NCI-H2081 treated with DMSO at 0.1 percent for 48 hours (cell line): ENCODE measurements at places on chromosomes 1 and 21.

- no peak for DNase-seq
Observed at GRCh38 chr1:184035719-184036516, 1.6 kb downstream of the COLGALT2 start.

DNA sequence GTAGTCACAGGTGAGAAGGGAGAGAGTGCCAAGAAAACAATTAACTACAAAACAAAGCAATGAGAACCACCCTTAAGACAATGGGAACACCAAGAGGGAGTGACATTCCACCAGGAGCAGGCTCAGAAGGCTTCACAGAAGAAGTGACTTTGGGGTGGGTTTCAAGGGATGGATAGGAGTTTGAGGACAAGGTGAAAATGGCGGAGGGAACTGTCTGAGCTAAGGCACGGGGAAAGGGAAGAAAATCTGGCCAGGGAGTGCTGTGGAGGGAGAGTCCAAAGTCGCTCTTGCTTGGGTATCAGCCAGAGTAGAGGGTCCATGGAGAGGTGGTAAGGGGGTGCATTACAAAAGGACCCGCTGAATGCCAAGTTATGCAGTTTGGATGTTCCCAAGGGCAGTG lies 87.3 kb downstream of the CAMK2N1 start:
- DNase-seq, result no peak

DNA sequence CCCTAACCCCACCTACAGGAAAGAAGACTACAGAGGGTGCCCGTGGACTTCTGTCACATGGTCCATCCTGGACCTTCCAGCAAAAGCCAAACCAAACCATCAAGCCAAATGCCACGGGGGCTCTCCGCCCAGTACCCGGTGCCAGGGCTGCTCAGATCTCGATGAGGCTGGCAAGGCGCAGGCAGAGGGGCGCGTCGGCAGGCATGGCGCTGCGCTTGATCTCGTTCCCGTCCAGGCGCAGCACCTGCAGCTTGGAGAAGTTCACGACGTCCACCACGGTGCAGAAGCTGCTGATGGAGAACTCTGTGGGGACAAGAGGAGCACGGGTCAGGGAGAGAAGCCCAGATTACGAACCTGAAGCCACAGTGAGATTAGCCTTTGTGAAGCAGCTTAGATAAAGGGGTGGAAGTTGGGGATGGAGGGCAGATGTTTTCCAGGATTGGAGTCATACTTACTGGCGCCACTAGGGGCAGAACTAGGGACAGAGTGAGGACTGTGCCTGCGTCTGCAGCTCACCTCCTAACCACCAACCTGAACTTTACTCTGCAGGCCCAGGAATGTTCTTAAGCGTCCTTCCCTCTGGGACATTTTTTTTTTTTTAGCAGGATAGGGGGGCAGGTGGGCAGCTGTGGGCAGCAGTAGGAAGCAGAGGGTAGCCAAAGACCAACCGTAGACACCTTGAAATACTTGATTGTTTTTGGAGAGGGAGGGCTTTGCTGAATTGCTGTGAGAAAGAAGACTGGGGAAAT lies 8.6 kb downstream of the FMOD start:
- DNase-seq, result no peak

- no peak for DNase-seq
Observed at GRCh38 chr1:66262208-66262963, 271.6 kb upstream of the SGIP1 start.

DNA sequence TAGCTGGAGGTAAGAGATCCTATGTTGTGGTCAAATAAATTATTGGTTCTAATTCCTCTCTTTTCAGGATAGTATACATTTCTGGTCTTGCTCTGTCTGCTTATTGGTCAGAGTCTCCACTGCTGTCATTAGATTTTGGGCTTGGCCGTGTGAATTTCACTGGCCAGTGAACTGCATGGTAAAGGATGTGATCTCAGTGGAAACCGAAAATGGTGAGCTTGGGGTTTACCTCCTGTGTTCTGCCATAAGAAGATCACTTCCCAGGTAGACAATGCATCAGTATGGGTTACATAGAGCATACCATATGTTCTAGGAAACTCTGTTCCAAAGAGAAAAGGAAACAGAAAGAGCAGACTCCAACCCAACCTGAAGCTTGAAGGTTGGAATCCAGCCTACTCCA lies 1123.3 kb upstream of the B3GALT2 start:
- no peak for DNase-seq

GRCh38 chr1:10225573-10225972 lies 15.2 kb downstream of the KIF1B start:
- DNase-seq, result no peak

- DNase-seq, result no peak
Observed at GRCh38 chr1:53694718-53695091, 44.3 kb downstream of the GLIS1 start.

GRCh38 chr1:176976225-176976624 lies 188.3 kb downstream of the ASTN1 start:
- DNase-seq, result no peak

DNA sequence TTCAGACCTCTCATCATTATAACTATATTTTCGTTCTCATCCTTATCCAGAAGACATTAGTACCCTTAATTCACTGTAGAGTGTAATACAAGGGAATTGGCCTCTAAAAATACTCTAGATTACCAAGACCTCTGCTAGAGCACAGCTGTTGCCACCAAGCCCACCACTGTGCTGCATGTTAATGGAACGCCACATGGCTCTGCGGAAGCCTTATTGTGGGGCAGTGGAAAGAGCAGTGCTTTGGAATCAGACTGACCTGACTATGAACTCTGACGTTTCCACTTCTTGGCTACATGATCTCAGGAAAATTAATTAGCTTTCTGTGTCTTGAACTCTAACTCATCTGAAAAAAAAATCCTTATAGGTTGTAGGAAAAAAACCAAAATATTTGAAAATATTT lies 222.1 kb downstream of the LMX1A start:
- DNase-seq, result no peak

DNA sequence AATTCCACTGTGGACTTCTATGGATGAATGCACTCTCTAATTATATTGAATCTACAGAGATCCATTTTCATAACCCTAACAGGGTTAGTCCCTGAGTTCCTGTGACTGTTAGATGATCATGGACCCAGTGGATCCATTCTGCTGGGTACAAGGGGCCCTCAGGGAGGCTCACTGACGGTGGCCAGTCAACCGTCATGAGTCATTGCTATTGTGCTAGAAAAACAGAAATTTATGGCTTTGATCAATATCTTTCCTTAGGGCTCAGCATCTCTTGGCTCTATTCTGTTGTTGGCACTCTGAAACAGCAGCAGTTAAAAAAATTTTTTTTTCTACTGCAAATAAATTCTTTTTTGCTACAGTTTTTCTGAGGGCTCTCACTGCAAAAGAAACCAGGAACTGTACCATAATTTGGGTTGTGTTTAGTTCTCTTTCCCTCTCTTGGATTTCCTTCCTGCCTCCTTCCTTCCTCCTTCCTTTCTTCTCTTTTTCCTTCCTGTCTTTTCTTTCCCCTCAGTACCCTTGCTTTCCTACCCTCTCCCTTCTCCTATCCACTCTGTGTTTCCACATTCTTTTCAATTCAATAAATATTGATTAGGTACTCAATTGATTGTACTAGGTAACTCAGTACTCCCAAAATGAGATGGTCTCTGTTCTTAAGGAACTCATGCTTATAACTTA lies 49.5 kb downstream of the UTP25 start:
- DNase-seq, result no peak

DNA sequence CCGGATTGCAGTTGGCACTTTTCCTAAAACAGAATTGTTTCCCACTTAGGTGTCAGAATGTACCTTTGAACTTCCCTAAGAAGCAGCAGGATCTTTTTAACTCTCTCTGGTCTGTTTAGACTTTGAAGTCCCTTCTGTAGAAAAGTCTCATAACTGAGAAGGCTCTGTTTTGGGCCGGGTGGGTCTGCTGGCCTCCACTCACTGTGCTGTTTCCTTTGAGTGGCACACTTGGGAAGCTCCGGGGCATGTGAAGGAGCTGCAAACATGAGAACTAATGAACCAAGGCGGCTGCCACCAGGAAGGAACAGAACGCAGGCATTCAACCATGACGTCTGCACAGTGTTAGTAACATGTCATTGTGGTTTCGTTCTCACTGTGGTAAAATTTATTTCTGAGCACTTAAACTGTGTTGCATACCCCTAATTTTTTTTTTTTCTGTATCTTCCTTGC lies 19.5 kb upstream of the NCMAP start:
- DNase-seq, result no peak

DNA sequence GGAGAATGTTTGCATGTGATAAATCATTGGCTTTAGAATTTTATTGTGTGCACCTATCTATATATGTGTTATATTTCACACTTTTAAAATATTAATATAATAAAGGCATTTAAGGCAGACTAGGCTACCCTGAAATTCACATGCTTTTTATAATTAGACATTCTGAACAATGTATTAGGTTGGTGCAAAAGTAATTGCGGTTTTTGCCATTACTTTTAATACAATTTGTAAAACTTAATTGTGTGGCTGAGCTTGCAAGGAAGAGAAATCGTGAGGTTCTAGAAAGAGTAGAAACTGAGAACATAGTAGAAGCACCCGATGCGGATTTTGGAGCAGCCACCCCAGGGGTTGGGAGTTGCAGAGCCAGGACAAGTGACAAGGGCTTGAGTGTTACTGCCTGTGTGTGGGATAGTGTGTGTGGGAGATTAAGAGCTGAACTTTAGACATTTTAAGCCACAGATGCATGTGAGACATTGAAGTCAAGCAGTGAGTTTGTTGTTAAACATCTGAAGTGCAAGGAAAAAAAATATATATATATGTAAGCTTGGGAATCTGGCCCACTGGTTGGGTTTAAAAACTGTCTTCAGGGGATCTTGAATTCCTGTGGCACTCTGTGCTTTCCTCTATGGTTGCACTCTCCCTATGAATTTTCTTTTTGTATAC lies 244.5 kb downstream of the TM2D1 start:
- DNase-seq, result no peak

DNA sequence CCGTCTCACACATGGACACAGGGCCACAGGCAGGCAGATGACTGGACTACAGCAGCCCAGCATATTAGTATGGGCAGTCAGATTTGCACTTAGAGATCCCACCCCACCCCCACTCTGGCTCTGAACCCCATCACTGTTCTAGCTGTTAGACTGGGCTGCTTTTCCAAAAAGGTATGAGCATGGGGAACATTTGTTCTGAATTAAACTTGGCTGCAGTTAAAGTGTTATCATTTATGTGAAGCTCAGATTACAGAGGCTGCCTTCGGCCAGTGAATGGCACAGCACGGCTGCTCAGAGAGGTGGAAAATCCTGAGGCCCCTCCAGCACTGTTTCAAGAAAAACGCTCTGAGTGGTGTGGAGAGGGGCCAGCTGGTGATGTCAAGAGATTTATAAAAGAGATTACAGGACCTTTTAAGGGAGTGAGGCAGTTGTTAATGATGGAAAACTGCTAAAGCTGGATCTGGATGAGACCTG lies 6.9 kb upstream of the NOS1AP start:
- DNase-seq, result no peak

DNA sequence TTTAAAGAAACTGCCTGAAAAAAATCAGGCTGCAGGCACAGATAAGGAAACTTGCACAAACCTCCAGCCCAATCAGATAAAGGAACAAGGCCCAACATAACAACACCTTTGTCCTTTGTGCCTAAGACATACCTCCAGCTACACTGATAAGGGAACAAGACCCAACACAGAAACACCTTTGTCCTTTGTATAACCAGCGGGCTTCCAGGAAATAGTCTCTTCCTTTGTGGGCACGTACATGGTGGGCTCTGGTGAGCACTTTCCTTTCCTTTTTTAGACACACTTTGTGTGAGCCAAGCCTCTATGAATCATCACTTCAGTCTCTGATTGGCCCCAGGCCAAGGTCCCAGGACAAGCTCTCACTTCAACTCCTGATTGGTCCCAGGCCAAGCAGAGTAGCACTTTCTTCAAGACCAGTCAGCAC lies 23.6 kb downstream of the ZNF670 start:
- no peak for DNase-seq

DNA sequence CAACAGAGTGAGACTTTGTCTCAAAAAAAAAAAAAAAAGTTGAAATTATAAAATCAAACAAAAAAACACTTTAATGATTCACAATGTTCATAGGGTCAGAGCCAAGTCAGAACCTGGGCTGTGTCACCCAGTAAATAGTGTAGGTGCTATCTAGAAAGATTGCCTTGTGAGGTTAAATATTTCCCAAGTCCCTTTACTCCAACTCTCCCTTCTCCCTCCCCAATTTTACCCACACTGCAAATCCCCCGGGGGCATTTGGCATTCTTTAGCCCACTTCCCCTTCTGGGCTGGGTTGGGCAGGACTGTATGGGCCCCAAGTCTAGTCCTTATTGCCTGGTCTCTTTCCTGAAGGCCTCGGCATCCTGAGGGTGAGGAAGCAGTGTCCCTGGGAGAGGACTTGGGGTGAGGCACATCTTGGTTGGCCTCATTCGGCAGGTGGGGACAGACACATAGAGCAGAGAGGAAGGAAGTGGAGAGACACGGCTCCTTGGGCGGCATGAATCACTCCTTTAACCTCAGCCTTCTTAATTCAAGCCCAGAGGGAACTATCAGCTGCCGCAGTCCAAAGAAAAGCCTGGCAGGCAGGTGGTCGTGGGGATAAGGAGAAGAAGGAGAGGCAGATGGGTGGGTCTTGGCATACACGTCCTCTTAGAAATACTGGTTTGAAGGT lies 8.2 kb downstream of the ADORA1 start:
- no peak for DNase-seq

- no peak for DNase-seq
Observed at GRCh38 chr1:9100471-9101043, 28.3 kb downstream of the GPR157 start.

GRCh38 chr1:1436630-1437032 lies 1.1 kb downstream of the VWA1 start:
- DNase-seq, result no peak

DNA sequence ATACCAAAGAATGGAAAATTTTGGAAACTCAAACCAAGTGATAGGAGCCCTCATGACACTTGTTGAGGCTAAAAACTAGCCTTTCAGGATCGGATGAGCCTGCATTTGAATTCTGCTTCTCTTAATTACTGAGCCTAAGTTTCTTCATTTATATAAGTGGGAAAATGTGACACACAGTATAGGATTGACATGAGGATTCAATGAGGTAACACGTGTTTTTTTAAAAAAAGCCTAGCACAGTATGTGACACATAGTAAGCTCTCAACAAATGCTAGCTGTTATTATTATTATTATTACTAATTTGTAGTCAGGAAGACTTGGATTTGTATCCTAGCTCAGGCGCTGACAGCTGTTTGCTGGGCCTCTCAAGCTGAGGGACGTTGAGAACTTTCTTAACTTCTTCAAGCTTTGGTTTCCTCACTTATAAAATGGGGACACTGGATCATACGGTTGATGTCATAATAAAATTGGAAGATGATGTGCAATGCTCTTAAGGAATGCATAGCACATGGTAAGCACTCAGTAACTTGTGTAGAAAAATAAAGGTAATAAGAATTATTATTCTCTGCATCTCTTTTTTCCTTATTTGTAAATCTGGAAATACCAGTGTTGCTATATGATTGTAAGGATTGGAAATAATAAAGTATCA lies 55.4 kb upstream of the JUN start:
- no peak for DNase-seq

DNA sequence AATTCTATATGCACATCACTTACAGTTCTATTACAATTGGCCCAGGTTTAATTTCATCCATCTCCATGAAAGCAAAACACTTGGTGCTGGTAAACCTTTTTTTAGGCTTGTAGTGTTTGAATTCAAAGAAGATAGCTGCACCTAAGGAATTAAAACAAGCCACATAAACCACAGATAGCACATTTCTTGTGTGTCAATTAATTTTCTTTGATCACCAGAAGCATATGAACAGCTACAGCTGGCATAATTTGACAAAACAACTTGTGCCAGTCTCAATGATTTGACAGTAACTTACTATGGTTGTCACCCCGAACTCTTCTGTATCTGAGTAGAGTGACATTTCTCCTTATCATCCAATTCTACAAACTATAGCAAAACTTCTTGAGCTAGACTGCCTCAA lies 42.2 kb downstream of the AIDA start:
- no peak for DNase-seq

GRCh38 chr1:145963265-145964019 lies 933 bp downstream of the ANKRD34A start:
- DNase-seq, result no peak
